ENCODE measurements at places on chromosomes 5 and 9.

GRCh38 chr9:75238311-75238976 is 150.1 kb downstream of the OSTF1 start:
- DNase-seq = peak; percentile 38

DNA sequence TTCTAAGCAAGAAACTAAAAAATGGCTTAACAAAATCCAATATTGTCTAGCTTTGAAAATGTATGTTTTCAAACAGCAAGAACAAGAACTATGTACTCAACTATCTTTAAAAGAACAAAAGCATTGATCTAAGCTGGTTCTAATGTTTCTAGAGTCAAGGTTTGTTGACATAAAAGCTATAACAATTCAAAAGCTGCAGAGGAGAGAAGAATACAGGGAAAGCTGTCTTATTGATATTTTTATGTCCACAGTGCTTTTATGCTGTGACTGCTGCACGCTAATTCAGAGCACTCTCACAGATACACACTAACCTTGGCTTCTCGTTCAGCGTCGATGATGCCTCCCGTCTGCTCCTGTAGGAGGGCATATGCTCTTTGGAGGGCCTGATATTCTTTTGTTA is 129.5 kb upstream of the DPYSL3 start:
- no peak for DNase-seq

DNA sequence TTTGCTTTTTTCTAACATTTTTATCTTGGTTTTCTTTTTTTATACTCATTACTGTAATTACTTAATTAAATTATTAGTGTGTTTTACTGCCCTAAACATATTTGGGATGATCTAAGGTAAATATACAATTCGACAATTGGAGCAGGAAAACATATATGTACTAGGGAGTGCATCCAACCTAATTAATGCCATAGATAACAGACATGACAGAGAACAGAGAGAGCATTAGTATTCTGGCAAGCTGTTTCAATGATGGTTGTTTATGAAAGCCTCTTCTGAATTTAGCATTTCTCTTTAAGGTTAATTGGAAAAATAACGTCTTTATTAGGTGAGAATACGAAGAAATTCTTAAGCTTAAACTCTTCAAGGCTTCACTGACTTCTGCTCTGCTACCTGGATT is 300.1 kb upstream of the PRR16 start:
- no peak for DNase-seq

DNA sequence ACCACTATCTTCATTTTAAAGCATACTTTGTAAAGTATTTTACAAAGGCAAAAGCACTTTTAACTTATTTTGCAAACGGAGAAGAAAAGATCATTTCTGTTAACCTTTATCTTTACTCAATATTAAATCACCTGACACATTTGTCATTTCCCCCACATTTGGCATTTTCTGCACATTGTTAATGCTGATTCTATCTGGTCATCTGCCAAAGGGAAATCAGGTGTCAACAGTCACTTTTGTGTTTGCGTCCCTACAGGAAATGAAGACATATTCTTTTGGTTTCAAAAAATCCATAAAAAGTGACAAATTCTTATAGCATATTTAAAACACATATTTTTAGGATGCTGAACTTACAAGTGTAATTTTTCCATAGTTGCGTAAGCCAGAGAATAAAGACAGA is 191.3 kb upstream of the TMEM161B start:
- no peak for DNase-seq

GRCh38 chr9:33843312-33843961 is 26.5 kb downstream of the UBE2R2 start:
- DNase-seq = no peak

DNA sequence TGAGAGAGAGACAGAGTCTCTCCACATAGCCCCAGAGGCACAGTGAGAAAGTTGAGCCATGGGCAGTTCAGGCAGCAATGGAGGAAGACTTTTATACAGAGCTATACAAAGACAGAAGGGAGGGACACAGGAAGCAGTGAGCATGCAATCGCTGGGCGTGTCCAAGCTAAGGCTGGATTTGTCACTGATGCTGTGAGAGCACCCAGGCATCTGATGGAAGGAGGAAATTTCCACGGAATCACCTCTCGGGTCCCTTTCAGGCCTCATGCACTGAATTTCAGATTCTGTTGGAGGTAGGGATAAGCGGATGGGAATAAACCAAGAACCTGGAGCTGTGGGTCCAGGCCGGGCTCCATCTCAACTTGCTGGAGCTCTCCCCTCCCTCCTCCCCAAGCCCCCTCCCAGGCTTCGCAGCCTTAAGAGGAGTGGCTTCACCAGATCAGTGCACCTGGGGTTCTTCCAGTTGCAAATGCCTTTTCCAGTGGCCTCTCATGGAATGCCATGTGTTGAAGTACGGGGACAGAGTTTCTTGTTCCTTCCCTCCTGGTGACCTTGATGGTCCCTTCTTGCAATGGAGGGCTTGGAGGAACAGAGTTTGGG is 114.8 kb upstream of the ALDH1B1 start:
- DNase-seq = no peak

GRCh38 chr9:94700445-94700844 is 26.1 kb upstream of the AOPEP start:
- DNase-seq = no peak

DNA sequence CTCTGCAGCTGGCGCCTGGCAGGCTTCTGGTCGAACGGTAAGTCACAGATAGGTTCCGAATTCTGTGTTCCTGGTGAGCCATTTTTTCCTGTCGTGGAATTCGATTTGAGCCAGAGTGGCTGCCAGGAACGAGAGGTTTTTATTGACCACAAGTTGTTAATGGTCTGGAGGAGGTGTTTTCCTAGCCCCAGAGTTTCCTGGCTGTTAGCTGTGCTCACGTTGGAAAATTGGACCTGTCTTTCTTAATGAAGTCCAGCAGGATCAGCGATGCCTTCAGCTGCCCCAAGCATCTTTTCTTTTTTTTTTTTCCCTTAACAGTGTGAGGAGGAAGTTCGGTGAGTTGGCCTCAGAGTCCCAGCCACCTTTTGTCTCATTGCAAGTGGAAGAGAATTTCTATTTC is 62.9 kb downstream of the COL5A1 start:
- DNase-seq = no peak

GRCh38 chr5:76490960-76491359 is 87.9 kb downstream of the IQGAP2 start:
- no peak for DNase-seq

- no peak for DNase-seq
These were observed 28.2 kb downstream of the C9orf152 start for GRCh38 chr9:110179734-110180133.

DNA sequence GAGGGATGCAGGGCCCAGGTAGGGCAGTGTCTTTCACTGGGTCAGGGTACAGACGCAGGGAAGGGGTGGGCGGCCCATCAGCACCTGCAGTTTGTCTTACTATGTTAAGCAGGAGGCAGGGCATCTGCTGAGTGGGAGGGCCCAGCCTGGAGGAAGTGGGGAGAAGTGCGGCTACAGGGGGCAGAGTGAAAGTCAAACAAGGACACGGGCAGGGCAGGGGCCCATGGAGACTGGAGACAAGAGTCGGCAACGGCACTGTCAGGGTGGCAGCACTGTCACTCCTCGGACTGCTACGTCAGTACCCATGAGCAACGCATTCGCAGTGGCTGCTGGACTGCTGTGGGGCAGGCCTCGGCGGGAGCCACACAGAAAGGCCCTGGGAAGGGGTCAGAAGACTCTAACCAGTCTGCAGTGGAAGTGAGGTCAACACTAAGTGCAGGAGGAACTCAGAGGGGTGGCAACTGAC is 19.7 kb downstream of the CAMSAP1 start:
- no peak for DNase-seq

DNA sequence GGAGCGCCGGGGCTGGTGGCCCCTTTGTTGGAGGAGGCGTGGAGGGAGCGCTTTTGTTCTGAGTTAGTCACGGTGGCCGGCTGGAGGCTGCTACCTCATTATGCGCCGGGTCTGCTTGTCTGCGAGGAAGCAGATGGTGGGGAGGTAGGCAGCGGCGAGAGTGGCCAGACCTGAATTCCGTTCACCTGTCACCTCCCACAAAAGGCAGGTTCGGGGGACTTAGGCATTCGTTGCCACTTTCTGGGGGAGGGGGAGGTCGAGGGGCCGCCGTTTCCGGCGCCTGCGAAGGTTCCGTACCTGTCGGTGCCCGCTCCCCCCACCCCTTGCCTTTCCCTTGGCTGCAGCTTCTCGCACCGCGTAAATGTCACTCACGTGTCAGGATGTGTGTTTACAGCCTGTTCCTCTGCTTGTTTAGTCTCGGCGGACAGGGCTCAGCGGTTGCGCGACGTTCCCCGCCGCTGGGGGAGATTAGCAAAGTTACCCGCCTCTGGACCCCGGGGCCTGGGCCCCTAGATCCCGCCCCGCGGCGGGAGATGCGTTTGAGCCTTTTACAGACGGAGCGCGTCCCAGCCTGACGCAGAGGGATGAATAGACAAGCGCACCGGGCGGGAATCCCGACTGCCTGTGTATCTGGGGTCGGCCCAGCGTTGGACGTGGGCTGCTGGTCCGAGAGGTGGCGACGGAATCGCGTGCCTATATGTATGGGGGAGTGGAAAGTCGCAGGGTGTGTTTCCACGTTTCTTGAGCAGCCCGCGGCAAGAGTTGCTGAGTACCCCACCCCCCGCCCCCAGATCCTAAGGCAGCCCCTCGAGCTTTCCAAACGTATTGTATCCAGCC is 2.7 kb upstream of the LHX2 start:
- peak; percentile 61 for DNase-seq

DNA sequence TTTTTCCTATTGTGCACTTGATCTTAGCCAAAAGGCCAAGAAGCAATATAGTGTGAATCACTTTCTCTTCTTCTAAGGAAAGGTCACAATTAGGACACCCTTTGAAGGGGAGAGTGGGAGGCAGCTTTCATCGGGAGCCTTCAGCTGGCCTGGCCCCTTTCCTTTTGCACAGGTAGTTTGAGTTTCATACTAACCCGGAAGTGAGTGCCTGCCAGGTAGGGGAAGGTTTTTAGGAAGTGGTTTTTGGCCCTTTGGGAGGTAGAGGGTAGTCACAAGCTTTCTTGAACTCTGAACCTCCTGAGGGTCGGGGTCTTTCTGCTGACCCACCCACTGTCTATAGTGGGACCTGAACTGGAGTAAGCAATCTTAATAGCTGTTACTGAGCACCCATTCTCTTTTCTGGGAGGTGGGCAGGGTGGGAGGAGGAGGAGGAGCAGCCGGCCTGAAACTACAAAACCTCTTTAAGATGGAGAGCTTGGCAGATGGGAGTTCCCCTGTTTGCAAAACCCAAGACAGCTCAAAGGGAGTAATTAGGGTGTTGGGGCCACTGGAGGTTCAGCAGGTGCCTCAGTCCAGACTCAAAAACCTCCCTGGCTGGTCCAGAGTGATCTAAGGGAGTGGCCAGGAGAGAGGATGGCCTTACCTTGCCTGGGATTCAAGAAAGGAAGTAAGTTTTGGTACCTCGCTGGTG is 6.0 kb downstream of the LARP1 start:
- DNase-seq = no peak

DNA sequence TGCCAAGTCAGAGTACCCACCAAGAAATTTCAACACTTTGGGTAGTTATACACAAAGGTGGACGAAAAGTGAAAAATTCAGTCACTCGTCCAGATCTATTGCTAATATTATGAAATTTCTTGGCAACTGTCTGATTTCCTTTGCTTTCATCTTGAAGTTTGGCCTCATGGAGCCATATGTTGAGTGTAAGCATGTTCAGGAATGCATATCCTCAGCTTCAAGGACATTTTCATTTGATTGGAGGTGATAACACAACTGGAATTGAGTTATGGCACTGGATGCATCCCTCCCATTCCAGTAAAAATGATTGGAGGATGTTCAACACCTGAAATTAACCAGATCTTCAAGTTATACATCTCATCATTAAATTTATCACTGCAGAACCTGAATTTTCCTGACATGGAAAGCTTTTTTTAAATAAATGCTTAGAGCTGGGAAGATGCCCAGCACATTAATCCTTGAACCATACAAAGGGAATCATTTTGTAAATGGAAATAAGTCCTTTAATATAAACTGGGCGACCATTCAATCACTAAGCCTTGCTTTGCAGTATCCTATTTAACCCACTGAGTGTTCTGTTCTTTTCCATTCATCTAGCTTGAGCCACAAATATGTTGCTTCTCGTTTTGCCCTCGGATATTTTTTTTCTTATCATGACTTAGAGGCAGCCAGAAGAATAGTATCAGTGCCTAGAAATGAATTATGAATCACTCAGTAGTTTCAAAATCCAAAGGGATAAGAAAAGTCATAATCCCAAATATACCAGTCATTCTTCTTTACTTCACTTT is 273.7 kb upstream of the PIK3R1 start:
- DNase-seq = no peak

DNA sequence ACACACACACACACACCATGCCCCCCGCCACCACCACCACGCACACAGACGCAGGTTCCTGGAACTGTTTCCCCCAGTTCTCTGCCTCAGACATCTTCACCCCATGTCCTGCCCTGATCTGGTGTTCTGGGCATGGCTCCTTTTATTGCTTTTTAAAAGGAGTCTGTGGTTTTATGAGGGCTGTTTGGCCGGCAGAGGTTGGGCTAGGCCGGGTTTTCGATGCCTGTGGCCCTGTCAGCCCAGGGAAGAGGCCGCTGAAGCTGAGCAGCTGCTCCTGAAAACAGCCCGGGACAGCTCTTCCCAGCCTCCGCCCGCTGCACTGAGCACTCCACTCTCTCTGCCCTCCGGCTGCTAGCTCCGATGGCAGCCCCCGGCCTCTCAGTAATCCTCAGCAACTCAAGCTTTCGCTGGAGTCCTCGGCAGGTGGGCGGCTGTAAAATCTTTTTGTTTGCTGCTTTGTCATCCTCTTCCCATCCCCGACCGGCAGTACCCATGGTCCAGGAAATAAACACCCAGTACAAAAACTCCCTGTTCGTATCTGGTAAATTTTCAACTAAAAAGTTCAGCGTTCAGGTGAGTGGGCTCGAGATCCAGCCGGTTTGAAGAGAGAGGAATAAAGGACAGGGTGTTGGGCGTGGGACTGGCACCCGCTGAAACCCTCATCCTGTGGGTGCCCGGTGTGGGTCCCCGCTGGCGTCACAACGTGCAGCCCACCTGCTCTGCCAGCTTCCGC is 103.0 kb upstream of the ERCC6L2 start:
- no peak for DNase-seq

- no peak for DNase-seq
These were observed 39.7 kb downstream of the TLE1 start for GRCh38 chr9:81649475-81650240.

GRCh38 chr5:14267166-14267838 is 124.2 kb downstream of the TRIO start:
- DNase-seq = no peak

DNA sequence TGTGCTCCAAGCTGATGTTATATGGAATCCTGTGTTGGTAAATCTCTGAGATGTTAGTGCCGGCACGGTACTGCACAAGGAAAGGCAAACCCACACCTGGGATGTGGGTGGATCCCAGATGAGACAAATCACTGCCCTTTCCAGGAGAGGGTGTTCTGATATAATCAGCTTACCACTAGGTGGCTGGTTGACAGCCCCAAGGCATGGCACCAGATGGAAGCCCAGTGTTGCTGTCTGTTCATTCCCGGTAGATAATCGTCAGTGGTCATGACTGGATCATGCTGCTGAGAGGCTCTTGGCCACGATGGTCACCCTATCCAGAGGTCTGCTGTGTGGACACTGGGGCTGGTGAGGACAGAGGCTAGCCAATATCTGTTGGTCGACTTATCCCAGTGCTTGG is 184.0 kb downstream of the CACNA1B start:
- DNase-seq = no peak
